ENCODE measurements at places on chromosomes 12 and 14.

GRCh38 chr12:72084061-72084460, 145.4 kb downstream of the TPH2 start:
- DNase-seq = no peak

- no peak for DNase-seq
These were observed 171.8 kb upstream of the ALG10B start for GRCh38 chr12:38144601-38145436.

GRCh38 chr12:45089411-45090075, 38.6 kb upstream of the DBX2 start:
- DNase-seq = no peak

GRCh38 chr14:91352053-91352452, 65.6 kb downstream of the CCDC88C start:
- no peak for DNase-seq

- DNase-seq = no peak
These were observed 1089.1 kb downstream of the SLC6A15 start for GRCh38 chr12:83823386-83824045.

DNA sequence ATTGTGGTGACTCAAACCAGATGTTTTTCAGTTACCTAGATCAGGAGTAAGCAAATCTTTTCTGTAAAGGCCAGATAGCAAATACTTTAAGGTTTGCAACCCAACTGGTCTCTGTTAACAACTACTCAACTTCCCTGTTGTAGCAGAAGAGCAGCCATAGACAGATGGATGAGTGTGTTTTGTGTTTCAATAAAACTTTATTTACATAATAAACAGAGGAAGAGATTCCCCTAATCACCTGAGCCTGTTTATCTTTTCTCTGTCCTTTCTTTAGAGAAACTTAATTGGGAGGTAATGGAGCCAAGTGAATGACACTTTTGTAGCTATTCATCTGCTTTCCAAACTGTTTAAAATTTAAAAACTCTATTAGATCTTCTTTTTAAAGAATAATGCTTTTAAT, 365.1 kb downstream of the IPO8 start:
- no peak for DNase-seq

GRCh38 chr12:14213542-14213941, 151.9 kb upstream of the ATF7IP start:
- DNase-seq = no peak

DNA sequence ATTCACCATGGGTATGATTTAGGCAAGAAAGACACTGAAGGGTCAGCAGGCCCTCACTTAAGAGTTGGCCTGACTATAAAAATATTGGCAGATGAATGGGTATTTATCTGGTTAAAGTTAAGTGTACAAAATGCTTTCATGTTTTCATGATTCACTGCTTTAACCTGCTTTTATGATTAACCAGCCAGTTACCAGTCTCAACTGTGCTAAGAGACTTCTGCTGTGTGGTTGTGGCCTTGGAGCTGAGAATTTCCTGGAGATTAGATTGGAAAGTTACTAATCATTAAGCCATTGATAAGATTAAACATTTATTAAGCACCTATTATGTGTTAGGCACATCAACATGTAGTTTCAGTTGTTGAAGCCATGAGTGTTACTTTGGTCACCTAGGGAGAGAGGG, 68.9 kb downstream of the RASSF8 start:
- DNase-seq = no peak

GRCh38 chr14:50551877-50552276, 8.1 kb upstream of the ATL1 start:
- DNase-seq = no peak

Measured in stimulated activated CD4-positive, alpha-beta T cell treated with anti-CD3 and anti-CD28 coated beads, Interleukin-15, amount 100 ng/mL, for 1 hour (primary cell).